ENCODE measurements at places on chromosomes 6 and 20.
A peak's percentile ranks its signal among the peaks of the same experiment; 100 is the strongest.

DNA sequence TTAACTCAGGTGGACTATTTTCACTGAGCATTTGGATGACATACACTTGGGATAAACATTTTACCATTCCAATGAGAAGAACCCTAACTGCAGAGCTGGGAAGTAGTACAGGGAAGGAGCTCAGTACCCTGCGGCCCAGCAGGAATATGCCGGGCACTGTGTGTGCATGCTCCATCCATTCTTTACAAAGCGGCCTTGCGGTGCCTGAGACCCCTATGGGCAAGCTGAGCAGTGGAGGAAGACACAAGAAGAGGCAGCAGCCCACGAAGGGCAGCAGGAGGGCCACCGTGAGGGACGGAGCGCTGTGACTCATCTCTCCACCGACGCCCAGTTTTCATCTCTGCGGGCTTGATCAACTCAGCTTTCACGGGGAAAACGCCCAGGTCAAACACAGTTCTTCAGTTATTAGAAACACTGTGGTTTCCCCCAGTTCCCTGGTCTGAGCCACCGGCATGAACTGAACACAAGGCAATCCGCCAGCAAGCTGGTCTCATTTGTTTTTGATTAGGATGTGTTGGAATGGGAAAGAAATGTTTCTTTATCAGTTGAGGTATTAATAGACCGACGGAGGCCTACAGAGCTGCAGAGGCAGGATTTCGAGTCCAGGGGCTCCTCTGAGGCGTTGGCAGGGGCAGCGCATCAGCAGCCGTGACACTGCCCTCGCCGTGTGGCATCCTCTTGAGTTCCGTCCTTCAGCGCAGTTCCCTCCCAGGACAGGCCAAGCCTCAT is 44.9 kb downstream of the IRF4 start:
- DNase-seq: no peak

GRCh38 chr20:61686051-61686936 is 379.4 kb downstream of the TAF4 start:
- DNase-seq: no peak

DNA sequence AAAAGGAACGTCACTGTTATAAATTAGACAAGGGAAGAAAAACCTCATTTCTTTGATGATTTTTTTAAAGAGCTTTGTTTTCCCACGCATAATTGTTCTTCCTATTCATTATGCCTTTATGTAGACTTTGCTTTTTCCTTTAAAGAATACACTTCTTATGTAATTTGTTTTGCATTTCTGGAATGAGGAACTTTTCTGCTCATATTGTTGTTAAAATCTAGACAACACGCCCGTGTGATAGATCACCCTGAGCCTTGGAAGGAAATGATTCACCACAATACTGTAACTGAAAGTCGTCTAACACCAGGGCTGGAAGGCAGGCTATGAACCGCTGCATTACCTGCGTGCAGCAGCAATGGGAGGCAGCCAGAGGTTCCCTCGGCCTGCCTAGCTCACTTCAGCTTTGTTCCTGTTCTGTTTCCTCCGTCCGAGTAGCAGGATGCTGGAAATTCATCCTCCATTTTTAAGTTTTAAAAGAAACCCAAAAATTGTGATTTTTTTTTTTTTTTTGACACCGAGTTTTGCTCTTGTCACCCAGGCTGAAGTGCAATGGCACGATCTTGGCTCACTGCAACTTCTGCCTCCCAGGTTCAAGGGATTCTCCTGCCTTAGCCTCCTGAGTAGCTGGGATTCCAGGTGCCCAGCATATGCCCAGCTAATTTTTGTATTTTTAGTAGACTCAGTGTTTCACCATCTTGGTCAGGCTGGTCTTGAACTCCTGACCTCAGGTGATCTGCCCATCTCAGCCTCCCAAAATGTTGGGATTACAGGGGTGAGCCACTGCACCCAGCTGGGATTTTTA is 49.6 kb upstream of the ZNF217 start:
- DNase-seq: peak; percentile 76

DNA sequence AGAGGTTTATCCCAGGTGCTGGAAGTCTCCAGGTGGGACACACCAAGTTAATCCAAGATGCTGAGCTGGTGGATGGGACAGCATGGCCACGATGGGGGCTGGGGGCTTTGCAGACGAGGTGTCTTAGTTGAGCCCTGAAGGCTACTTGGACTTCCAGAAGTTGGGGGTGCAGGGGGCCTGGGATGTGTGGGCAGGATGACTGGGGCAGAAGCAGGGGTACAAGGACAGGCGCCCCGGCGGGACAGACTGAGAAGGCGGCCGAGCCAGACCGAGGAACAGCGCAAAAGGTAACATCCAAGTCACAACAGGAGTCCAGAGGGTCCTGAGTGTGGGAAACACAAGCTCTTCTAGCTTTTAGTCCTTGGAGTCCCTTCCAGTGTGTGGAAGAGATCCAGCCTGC is 23.8 kb downstream of the RAMACL start:
- DNase-seq: no peak

- no peak for DNase-seq
Measured at GRCh38 chr20:51311636-51312479, 230.7 kb downstream of the NFATC2 start.

DNA sequence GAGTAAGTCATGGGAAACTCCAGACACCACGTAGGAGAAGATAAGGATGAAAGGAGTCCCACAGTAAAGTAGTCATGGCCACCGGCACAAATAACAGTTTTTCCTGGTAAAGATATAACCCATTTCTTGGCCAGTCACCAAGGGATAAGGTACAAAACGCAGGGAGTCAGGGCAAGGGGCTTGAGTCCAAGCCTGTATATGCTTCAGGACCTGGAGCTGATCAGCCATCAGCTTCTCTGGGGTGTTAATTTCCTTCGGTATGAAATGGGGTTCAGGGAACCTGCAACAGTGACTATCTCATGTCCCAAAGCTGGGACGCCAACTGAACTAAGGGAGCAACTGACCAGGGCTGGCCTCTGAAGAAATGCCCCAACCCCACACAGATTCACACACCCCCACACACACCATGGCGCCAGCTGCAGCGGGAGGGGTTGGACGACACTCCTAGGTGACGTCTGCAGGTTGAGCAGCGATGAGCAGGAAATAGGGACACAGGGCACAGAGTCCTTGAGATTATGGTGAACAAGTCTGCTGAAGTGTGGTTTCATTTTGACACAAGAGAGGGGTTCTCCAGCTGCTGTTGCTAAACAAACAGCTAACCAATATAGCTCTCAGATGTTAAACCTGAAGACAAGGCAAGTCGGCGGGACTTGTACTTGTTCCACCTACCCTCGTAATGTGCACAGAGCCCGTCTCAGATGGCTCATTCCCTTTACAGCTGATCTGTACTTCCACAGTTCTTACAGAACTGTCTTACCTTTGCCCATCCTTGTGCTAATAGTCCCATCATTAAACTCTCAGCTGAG is 7.4 kb upstream of the ADTRP start:
- DNase-seq: peak; percentile 47

GRCh38 chr6:149014631-149015534 is 268.1 kb downstream of the UST start:
- no peak for DNase-seq

GRCh38 chr6:131917318-131917717 is 33.9 kb downstream of the CCN2 start:
- DNase-seq: no peak

DNA sequence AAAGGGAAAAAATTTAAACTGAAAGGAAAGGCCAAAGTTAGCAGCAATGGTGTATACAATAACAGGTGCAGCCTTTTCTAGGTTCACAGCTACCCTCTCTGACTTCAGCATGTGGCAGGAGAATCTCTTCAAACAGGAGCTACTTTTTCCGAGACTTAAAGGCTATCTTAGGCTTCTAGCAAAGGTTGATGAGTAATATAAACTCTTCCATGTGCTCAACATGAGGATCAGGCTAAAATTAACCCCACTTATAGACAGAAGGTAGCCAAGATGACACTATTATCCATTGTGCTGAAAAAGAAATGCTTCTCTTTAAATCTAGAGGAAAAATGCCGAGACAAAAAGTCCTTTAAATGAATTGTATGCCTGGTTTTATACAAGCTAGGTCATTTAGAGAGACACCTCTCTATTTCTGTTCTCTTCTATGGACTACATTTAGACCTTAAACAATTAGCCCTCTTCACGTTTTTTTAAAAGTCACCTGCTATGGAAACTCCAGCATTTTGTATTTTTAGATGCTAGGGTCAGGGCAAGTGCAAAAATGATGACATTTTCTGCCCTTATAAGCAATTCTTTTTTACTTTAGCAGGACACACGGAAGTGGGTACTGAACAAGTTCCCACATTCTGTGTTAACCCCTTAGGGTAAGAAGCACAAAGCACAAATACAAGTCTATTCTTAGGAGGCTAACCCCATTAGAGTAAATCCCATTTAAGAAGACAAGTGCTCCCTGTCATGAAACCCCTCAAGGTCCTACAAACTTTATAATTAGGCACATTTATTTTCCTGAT is 216.8 kb upstream of the CITED2 start:
- DNase-seq: no peak

DNA sequence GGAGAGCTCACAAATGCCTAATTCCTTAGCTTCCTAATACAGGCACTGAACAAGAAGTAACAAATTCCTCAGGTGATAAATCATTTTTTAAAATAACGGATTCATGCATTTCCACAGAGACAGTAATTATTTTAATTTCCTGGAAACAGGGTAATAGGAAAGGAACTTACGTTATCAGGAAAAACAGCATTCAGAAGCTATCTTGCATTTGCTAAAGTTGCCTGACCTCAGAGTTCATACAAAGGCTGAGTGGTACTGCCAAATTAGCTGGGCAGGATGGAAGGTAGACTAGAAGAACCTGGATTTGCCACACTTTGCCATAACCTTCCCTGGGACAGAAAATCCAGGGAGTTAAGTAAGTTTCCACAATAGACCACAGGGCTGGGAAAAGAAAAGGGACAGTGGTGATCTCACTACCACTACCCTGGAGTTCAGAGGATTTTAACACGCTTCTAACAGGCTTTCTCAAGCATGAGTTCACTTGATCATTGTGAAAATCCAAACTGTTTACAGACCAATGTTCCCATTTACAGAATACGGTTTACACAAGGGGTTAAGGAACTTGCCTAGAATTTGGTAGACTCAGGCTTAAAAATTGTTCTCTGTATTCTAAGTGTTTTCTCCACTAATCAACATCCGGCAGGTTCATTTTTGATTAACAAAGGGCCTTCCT is 57.0 kb downstream of the KIF13A start:
- no peak for DNase-seq

DNA sequence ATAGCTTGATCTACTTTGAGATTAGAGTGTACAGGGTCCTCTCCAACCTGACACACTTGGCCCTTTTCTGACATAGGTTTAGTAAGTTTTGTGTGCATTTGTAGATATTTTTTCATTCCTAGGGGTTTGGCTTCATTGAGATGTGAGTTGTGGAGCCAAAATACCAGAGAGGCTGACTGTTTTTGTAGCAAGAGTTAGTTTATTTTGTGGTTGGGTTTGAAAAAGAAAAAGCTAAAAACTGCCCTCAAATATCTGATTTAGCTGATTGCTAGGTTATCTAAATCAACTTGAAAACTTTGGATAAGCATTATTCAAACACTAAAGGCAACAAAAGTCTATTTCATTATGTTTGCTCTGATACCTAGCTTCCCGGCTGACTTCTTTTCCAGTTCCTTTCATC is 164.7 kb upstream of the CENPW start:
- DNase-seq: no peak

- DNase-seq: no peak
Measured at GRCh38 chr6:38784506-38785235, 69.6 kb downstream of the DNAH8 start.

DNA sequence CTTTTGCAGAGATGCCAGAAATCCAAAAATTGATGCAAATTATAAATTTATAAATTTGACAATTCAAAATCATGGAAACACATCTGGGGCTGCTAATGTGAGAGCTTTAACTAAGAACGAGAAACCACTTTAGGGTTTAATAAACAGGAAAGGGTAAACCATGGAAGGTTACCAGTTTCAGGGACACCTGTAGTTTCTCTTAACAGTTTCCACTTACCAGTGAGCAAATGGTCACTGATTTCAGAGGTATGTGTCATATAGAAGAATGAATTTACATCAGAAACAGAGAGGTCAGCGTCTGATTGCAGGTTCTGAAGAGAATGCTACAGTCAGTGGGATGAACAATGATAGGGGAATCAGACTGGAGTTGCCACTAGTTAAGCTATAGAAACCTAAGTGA is 24.8 kb upstream of the PCSK2 start:
- DNase-seq: no peak
